ENCODE measurements at places on chromosomes 11 and 22. TPM values are rescaled to one million over a fixed set of nuclear protein-coding genes. Genes with fewer than 3 reads are reported as not detected.

DNA sequence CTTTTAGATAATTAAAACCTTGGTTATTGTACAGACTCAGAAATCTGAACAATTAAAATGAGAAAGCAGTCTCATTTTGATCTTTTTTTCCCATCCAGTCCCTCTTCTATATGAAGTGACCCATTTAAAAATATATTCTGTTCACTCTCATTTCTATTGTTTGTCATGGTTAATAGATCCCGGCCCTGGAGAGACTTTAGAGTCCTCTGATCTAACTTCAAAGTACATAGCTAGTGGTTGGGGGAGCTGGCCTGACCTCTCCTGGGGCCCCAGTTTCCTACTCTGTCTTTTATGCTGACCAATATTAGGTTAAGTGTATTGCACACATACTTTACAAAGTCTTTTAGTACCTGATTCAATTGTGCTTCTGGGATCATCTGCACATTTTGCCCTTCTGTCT is 13.5 kb downstream of the MRPL48 start:
- H3K27me3 ChIP-seq: no peaks in the 10 kb centered on the region
- peaks cover 25% of the 10 kb centered on the region for H3K36me3 ChIP-seq
- H3K27ac ChIP-seq: no peak overlapping the region
- no peak overlapping the region for H3K4me3 ChIP-seq
- no peak for DNase-seq
- H3K4me1 ChIP-seq: no peaks in the 10 kb centered on the region

- H3K36me3 ChIP-seq: no peaks in the 10 kb centered on the region
- H3K4me3 ChIP-seq: no peak overlapping the region
- no peaks in the 10 kb centered on the region for H3K27me3 ChIP-seq
- DNase-seq: no peak
- no peaks in the 10 kb centered on the region for H3K4me1 ChIP-seq
- H3K27ac ChIP-seq: no peak overlapping the region
Observed at GRCh38 chr11:95912902-95913560, 10.9 kb downstream of the MTMR2 start.

The SNX19 gene
- 15.7 TPM for polyA plus RNA-seq

GRCh38 chr11:85590848-85591483 is 36.2 kb downstream of the DLG2 start:
- H3K27ac ChIP-seq: no peak overlapping the region
- H3K4me3 ChIP-seq: no peak overlapping the region
- no peaks in the 10 kb centered on the region for H3K4me1 ChIP-seq
- no peaks in the 10 kb centered on the region for H3K27me3 ChIP-seq
- peak; percentile 6 for DNase-seq

DNA sequence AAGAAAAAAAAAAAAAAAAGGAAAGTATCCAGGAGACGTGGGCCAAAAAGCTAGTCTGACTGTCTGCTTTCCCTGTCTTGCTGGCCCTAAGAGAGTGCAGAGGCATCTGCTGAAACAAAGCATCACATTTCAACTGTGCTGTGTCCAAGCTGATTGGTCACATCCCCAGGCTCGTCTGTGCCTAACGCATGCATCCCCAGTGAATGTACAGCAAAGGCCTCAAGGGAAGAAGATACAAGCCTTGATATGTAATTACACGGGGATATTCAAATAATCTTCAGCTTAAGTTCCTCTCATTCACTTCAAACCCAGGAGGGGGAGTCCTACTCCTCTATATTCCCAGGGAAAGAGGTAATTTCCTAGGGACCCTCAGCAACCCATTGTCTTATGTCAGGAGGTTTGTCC is 5.4 kb upstream of the SORL1 start:
- H3K27me3 ChIP-seq: peaks cover 16% of the 10 kb centered on the region
- no peak for DNase-seq
- no peak overlapping the region for H3K4me3 ChIP-seq
- H3K27ac ChIP-seq: no peak overlapping the region
- no peaks in the 10 kb centered on the region for H3K4me1 ChIP-seq

The TEX54 gene
- not detected for polyA plus RNA-seq

The DERL3 gene
- 12.4 TPM for polyA plus RNA-seq

DNA sequence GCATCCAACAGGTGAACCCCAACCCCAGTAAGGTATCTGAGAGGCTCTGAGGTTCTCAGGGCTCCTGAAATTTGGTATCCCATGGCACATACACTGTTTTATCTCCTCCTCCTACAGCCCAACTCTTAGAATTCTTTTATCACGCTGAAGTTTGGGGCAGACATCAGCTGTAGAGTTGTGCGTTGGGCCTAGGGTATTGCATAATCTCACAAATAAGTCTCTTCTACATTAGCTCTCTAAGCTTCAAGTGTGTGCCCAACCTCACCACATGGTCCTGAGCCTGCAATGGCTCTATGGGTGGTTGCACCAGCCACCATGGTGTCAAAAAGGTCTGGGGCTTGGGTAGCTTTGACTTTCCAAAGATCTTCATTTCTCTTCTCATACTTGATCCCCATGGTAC is 603.0 kb downstream of the BUD13 start:
- H3K4me1 ChIP-seq: no peaks in the 10 kb centered on the region
- no peak overlapping the region for H3K27ac ChIP-seq
- no peak overlapping the region for H3K4me3 ChIP-seq
- DNase-seq: no peak
- no peaks in the 10 kb centered on the region for H3K36me3 ChIP-seq
- H3K27me3 ChIP-seq: no peaks in the 10 kb centered on the region

The SLC6A5 gene
- polyA plus RNA-seq: not detected

The ZBTB16 gene
- polyA plus RNA-seq: not detected

DNA sequence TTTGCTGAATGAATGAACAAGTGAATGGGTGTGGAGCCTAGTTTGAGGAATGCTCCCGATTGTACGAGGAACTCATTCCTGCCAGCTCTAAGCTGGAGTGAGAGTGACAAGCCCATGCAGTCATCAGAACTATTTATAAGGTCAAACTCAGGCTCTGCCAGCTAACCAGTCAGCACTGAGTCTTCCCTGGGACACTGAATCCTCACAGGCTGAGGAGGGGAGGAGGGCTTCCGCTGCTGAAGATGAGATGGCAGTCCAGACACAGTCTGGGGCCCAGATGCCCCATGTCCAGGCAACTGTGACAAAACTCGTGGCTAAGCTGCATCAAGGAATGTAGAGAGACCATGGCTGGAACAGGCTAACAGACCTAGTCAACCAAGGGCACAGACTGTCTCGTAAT is 4.0 kb downstream of the LRP4 start:
- H3K4me1 ChIP-seq: peaks cover 18% of the 10 kb centered on the region
- no peak overlapping the region for H3K4me3 ChIP-seq
- peaks cover 53% of the 10 kb centered on the region for H3K27me3 ChIP-seq
- H3K27ac ChIP-seq: no peak overlapping the region

GRCh38 chr11:119207415-119207960 is 1.3 kb downstream of the CBL start:
- H3K36me3 ChIP-seq: no peaks in the 10 kb centered on the region
- no peaks in the 10 kb centered on the region for H3K27me3 ChIP-seq
- 0 out of 3 replicates have a peak overlapping the region, but pooled peaks have one; percentile 3 for H3K27ac ChIP-seq
- H3K4me1 ChIP-seq: peaks cover 13% of the 10 kb centered on the region
- peak overlapping the region; percentile 96 for H3K4me3 ChIP-seq

The OR6A2 gene
- 0.05 TPM for polyA plus RNA-seq

DNA sequence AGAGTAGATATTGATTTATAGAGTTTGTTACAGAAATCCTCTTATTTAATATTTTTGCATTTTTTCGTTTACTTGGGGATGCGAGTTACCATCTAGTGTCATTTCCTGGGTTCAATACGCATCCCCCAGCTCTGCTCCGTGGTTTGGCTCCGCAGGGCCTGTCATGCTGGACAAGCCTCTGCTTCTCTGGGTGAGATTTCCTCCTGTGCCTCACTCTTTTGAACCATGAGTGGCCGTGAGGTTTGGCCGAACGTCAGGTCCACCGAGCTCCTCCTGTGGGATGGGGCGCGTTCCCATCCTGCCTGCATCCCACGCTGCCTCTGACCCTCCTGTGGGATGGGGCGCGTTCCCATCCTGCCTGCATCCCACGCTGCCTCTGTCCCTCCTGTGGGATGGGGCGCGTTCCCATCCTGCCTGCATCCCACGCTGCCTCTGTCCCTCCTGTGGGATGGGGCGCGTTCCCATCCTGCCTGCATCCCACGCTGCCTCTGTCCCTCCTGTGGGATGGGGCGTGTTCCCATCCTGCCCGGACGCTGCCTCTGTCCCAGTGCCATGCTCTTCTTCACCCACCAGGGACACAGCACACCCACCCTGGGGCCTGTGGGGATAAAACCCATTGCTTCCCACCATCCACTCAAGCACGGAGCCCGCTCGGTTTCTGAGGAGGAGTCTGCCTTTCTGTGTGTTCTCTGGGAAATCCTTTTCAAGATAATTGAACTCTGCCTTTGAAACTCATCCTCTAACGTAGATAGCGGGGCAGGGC is 506.8 kb downstream of the BRD1 start:
- no peaks in the 10 kb centered on the region for H3K4me1 ChIP-seq
- no peak overlapping the region for H3K4me3 ChIP-seq
- H3K27me3 ChIP-seq: peaks cover 2% of the 10 kb centered on the region
- no peak for DNase-seq
- H3K36me3 ChIP-seq: no peaks in the 10 kb centered on the region

DNA sequence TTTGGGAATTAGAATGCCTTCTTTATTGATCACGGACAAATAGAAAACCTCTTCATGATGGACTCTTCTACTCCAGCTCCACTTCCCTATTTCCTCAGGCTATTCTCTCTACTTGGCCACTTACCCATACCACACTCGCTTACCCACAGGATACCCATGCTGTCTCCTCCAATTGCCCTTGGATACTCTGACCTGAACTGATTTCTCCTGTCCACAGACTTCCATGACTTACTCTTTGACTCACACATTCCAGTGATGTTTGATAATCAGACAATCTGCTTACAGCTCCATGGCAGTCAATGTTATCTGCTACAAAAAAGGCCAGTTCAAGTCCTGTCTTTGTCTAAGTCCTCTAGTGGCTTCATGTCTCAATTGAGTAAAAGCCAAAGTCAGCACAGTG is 292.0 kb upstream of the CTSC start:
- DNase-seq: no peak
- H3K27ac ChIP-seq: no peak overlapping the region
- H3K27me3 ChIP-seq: no peaks in the 10 kb centered on the region
- no peak overlapping the region for H3K4me3 ChIP-seq
- no peaks in the 10 kb centered on the region for H3K4me1 ChIP-seq

DNA sequence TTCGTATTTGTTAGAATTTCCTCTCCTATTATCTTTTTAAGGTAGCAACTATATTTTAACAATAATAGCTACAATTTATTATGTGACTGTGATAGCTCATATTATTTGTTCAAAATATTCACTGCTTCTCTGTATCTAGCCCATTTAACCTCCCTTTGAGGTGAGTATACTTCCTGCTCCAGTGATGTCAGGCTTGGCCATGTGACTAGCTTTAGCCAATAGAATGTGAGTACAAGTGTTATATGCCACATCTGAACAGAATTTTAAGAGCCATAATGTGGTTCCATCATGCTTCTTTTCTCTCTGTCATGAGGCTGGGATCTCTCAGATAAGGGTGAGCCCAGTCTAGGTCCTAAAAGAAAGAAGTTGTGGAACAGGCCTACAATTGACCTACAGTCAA is 217.6 kb downstream of the TTC28 start:
- no peak for DNase-seq
- no peaks in the 10 kb centered on the region for H3K36me3 ChIP-seq

The EHD1 gene
- polyA plus RNA-seq: 27.3 TPM

GRCh38 chr22:37139762-37140161 is 10.0 kb downstream of the IL2RB start:
- no peaks in the 10 kb centered on the region for H3K36me3 ChIP-seq
- DNase-seq: no peak
- H3K27ac ChIP-seq: no peak overlapping the region
- peaks cover 5% of the 10 kb centered on the region for H3K4me1 ChIP-seq
- no peaks in the 10 kb centered on the region for H3K27me3 ChIP-seq

The STK33 gene
- 0.07 TPM for polyA plus RNA-seq

The GRAP2 gene
- 88.7 TPM for polyA plus RNA-seq

Measured in K562 (cell line).